HFFc6 (cell line): ENCODE measurements at places on chromosomes 11 and 22. TPM values are rescaled to one million over a fixed set of nuclear protein-coding genes. Genes with fewer than 3 reads are reported as not detected.

CABP4 gene
- total RNA-seq, result not detected in 3 replicates

OR51Q1 gene
- total RNA-seq, result not detected in 3 replicates

MYO18B gene
- 0.02 TPM in 1 of 3 replicates, not detected in the others for total RNA-seq

TMEM218 gene
- total RNA-seq, result 14.3 to 23.8 TPM (median 15.6 TPM) in 3 replicates

CHEK1 gene
- total RNA-seq, result 21.5 to 37.5 TPM (median 35.0 TPM) in 3 replicates

- no peak for DNase-seq
Measured at GRCh38 chr22:44587737-44588310, 89.8 kb upstream of the RTL6 start.

DNA sequence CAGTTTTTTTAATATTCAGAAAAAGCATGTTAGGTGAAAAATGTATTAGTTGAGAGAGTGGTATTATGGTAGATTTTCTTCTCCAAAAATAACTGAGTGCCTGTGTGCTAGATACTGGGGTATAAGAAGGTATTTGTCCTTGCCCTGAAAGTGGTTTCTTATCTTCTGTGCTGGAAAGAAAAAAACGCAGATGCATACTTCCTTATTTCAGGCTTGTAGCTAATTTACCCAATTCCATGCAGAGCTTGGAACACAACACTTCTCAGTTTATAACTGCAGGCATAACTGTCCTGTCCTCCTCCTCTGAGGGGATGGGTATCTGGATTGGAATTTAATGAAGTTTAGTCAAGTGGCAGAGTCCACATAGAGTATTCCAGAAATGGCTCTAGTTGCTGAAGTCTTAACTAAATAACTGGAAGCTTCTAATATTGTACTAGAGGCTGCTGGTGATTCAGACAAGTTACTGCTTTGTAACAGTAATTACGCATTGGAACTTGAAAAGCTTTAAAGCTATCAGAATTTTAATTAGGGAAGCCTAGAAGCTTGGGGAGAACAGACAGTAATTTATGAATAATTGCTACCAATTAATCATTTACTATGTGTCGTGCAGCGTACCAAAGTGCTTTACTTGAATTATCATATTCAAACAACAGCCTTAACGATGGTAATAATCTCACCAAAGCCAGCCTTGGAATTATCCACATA, 12.7 kb upstream of the C11orf91 start:
- no peak for DNase-seq

DNA sequence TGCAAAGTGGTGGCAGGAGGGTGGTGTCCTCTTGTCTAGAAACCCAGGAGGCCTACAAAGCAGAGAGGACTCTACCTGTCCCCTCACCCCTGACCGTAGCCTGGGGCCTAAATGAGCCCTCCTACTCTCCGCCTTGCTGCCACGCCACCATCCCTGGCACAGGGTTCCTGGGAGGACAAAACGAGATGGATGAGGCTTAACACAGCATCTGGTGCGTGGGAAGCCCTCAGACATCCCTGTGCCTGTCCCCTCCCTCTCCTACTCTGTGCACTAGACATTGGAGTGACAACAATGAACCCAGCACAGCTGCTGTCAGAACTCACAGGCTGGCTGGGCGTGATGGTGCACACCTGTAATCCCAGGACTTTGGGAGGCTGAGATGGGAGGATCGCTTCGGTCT, 36.4 kb upstream of the DKK3 start:
- DNase-seq, result no peak

GRCh38 chr11:125532668-125533067, 36.6 kb upstream of the FEZ1 start:
- DNase-seq, result no peak

DNA sequence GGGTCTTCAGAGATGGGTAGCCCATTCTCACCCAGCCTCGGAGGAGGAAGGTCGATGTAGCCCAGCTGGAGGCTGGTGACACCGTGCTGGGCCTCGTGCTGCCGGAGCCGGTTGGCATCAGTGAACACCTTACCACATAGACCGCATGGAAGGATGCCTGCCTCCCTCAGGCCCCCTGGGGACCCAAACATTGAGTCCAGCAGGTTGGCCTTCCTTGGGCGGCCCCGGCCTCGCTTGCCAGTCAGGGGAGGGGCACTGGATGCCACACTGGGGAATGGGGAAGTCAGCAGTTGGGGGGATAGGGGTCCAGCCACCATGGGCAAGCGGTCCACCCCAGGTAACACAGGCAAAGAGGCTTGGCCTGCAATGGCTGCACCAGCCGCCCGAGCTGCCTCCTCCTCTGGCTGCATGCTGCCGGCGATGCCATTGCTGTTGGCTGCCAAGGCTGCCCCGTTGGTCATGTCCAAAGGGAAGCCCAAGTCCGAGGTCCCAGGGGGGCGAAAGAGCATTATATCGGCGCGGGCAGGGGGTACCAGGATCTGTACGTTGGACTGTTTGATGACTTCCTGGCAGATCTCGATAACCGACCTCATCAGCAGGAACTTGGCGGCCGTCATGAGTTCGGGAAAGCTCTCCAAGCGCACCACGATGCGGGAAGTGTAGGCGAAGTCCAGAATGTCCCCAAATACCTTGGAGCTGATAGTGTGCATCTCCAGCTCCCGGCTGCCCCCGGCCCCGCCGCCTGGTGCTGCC, 1.4 kb downstream of the PATZ1 start:
- DNase-seq, result no peak

GRCh38 chr11:133906241-133906640, 50.5 kb downstream of the IGSF9B start:
- DNase-seq, result no peak

DNA sequence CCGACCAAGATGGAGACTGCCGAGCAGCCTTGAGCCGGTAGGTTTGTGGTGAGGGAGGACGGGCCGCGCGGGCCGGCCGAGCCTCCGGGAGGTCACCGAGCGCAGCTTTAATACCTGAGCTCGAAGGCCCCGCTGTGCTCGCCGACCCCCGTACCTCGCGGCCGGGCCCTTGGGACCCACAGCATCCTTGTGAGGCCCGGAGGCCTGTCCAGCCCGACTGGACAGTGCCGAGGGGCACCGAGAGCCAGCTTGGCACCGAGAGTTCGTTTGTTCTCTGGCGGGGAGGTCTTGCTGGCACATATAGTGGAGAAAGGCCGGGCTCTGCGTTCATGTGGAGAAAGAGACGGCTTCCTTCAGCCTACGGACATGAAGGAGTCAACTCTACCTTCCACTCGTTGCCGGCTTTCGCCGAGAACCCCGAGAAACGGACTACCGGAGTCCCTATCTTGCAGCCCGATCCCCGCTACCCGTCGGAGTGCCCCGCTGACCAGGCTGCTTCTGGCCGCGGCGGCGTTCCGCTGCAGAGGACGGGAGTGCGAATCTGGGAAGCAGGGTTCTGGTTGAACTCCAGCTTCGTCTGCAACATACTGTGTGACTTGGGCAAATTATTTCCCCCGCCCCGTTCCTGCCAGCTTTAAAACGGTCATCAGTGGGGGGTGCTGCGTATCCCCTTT, 349 bp downstream of the TSSC4 start:
- no peak for DNase-seq

- no peak for DNase-seq
Measured at GRCh38 chr11:120830085-120830620, 193.7 kb upstream of the TBCEL start.

GRCh38 chr11:131609337-131609736, 238.9 kb downstream of the NTM start:
- peak; percentile 65 for DNase-seq
